ENCODE measurements at places on chromosomes 16 and 17.

DNA sequence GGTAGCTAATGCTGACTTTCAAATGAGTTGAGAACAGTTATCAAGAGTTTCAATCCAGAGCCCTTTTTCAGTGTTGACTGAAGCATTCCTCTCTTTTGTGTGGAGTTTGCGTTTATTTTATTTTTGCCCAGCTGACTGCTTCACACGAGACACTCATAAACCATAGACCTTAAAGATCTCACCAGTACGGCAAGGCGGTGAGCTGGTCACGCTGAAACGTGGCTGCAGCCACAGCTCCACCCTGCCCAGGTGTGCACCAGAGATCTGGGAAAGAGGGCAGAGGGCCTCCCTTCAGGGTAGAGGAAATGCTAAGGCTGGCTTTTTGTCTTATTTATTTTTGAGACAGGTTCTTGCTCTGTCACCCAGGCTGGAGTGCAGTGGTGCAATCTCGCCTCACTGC lies 112.2 kb downstream of the AATF start:
- DNase-seq = no peak

DNA sequence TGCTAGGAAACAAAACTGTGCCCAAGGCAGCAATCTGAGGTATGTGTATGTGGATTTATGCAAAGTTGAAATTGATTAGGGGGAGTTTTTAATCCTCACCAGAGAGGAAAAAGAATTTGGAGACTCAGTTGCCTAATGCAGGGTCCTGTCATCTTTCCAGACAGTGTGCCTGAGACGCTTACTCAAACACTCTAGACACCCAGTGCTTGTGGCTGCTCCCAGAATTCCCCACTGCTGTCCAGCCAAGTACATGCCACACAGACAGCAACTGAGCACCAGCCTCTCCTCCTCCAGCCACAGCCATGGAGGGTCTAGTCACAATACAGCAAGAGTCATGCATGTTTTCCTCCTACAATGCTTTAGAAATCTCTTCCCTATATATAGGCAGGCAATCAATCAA lies 118.1 kb downstream of the HIC1 start:
- DNase-seq = no peak

- DNase-seq = no peak
These were observed 23.6 kb downstream of the CNTROB start for GRCh38 chr17:7955414-7956227.

DNA sequence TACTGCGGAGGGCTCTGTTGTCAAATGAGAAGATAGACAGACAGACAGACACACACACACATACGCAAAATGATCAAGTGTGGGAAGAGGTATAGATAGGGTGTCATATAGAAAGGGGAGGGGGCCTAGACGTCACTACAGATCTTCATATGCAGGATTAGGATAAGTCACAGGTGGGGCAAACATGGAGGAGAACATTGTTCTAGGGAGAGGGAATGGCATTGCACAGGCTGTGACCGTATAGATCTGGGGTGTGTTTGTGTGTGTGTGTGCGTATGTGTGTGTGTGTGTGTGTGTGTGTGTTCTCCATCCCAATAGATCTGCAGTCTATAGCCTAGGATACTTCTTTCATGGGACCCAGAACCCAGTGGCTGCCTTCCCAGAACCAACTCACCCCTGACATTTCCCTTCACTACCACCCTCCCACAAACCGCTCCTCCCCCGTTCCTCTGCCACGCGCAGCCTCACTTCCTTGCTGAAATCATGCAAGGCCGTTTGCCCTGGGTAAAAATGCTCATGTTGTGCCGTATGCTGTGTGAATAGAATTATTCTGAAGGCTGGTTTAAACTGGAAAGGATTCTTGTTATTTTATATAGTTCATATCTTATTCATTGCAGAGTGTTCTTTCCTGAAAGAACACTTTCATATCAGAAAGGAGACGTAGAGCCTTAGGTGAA lies 50.5 kb upstream of the CCL1 start:
- no peak for DNase-seq

GRCh38 chr16:4936991-4937781 lies at the start of gene PPL:
Gene PPL (minus strand): TSS chr16:4937148. CDS start chr16:4937045, 103 bp downstream.
- no peak for DNase-seq

GRCh38 chr17:48569240-48569582 lies 8.9 kb downstream of the HOXB4 start:
- no peak for DNase-seq

DNA sequence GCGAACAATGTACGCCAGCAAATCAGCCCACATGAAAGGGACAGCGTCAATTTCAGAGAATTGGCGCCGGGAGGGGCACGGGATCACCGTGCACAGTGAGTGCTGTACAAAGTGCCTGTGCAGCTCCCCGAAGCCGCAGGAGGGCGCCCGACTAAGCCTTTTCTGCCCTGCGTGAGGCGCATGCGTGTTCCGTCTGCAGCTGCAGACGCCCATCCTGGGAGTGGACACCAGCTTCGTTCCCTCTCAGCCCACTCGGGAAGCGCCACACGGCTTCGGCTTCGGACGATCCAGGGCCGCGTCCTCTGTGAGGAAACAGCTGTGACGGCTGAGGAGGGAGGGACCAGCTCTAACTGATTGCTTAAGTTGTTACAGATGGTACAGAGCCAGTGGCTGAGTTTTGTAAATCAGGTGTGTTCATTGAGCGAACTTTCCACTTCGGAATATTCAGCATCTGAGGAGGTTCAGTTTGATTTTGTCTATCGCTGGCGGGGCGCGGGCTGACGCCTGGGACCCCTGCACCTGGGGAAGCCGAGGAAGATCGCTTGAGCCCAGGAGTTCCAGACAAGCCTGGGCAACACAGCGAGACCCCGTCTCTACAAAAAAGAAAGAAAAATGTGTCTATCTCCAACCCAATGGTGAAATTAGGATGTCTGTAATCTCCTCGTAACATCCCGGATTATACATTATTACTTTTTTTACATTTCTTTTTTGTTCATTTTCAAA lies 15.4 kb upstream of the ZNF287 start:
- DNase-seq = peak; percentile 92

- no peak for DNase-seq
These were observed 88.8 kb downstream of the CYLD start for GRCh38 chr16:50830698-50831097.

DNA sequence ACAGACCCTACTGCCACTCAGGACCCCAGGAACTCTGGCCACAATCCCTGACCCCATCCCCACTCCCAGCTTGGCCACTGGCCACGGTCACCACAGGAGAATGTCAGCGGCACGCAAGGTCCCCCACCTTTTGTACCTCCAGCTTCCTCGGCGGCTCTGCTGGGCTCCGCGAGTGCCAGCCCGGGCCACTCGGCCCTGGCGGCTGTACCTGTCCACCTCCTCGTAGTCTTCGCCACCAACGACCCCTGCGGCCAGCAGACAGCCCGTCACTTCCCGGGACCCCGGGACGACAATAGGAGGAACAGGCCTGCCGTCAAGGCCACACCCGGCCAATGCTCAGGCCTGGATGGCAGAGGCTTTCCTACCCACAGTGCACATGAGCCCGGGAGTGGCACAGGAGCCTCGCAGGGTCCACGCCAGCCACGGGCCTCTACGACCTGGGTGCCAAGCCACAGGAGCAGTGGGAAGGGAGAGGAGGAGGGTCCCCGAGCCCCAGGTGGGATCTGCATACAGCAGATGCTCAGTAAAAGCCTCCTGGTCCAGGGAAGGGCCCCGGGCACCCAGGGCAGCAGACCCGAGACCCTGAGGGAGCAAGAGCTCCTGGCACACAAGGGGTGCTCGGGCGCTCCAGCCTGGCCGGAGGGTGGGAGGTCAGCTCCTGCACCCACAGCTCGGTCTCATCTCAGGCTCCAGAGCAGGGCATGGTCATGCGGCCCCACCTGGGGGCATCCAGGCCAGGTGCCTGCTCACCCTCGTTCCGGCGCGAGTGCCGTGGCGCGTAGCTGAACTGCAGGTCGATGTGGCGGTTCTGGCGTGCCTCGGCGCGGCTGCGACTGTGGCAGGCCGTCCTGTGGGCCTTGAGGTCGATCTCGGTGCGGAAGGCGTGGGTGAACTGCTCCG lies 7.9 kb downstream of the ZNF598 start:
- no peak for DNase-seq

GRCh38 chr17:10797476-10798328 lies 6.2 kb downstream of the TMEM238L start:
- DNase-seq = no peak

DNA sequence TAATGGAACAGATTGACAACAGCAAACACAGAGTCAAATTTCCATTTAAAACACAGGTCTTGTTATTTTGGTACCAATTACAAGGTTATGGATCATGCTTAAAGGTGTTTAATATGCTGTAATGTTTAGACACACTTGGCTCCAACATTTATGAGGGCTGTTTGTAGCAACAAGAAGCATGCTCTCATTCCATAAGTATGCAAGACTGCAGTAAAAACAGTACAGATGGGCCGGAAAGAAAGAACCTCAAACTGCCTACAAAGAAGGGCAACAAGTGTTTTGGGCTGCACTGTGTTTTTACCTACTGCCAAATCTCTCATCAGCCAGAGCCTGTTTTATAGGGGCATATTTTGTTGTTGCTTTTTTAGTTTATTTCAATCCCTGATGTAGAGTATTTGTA lies 100.5 kb upstream of the HS3ST3A1 start:
- no peak for DNase-seq

DNA sequence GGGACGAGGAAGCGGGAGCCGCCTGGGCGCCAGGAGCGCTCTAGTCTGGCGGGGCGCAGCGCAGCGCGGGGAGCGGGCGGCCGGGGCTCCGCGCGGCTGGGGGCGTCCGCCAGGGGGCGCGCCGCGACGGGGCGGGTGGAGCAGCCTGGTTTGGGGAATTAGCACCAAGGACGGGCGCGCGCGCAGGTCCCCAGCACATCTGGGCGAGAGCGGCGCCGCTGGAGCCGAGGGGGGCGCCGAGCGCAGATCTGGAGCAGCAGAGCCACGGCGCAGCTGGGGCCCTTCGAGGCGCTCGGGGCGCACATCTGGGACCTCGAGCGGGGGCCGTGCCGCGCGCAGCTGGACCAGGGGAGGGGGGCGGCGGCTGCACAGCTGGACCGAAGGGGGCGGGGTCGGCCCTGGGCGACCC lies at the start of gene NXPH3:
TSS of gene NXPH3 (plus strand) at position 193 of the 409 bp plus-strand sequence. CDS start 349 bp downstream, outside the sequence.
- peak; percentile 54 for DNase-seq

GRCh38 chr17:19905502-19905901 lies 37.8 kb upstream of the ULK2 start:
- DNase-seq = no peak

DNA sequence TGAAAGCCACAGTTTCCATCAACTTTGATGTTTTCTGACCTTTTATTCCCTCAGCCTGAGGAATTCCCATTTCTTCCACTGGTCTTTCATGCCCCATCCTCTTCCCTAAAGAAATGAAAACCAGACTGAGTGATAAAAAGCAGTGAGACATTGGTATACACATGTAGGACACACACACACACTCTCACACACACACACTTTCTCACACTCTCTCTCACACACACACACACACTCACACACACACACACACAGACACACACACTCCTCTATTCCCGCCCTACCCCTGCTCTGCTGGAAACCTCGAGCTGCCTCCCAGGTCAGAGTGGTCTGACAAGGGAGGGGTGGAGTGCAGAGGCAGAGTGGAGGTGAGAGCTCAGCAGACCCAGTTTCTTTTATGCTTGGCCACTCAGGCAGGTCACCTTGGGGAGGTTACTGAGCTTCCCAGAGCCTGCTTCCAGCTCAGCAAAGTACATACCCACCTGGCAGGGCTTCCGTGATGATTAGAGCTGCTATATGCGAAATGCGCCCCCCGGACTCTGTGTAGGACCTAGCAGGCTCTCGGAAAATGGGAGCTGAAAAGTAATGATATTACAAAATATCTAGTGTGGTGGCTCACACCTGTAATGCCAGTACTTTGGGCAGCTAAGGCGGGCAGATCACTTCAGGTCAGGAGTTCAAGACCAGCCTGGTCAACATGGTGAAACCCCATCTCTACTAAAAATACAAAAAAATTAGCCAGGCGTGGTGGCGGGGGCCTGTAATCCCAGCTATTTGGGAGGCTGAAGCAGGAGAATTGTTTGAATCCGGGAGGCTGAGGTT lies 30.7 kb downstream of the CCR7 start:
- DNase-seq = no peak
